ENCODE measurements at places on chromosomes 1 and 21.

DNA sequence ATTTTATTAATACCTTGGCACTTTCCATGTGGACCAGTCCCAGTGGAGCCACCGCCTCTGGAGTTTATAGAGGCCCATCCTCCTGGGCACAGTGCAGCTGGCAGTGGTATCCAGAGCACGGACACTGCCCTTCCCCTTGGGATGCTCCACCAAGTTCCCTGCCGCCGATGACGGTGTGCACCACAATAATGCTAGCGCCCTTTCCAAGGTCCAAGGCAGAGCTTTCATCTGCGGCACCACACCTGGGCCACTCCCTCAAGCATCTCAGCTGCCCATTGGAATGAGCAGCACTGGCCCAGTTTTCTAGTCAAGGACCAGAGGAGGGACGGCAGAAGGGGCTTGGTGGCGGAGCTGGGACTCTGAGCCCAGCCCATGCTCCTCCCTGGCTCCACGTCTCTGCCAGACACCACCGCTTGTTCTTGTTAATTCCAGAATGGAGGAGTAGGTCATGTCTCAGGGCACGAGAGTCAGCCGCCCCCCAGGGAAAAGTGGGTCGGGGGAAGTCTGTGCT, 24.5 kb downstream of the SIM2 start:
- no peak for DNase-seq

GRCh38 chr1:243477731-243478290, 222.0 kb downstream of the SDCCAG8 start:
- DNase-seq = no peak

DNA sequence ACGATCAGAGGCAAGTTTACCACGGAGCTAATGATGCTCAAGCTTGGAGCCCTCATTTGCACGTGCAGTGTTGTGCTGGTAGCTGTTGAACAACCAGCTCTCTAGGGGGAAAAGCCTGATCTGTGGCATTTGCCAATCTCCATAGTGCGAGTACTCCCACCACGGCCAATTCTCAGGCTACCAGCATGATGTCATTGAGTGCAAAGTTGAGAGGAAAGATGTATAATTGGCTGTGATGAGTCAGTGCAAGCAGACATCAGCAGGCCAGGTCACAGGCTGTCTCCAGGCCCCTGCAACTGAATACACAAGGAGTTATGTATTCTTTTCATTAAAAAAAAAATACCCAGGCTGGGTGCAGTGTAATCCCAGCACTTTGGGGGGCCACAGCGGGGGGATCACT, 233.1 kb upstream of the VAMP3 start:
- no peak for DNase-seq

DNA sequence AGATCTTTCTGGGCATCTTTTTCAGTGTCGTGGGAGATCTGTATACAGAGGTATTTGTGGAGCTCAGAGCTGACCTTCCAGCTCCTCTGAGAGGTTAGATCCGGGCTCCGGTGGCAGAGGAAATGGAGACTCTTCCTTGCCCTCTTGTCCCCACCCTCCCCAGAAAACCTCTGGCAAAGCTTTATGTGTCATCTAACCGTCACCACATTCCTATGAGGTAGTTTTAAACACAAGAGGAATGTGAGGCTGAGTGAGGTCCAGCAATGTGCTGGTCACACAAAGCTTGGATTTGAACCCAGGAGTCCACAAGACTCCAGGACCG, 1.2 kb downstream of the CD160 start:
- DNase-seq = peak; percentile 49

DNA sequence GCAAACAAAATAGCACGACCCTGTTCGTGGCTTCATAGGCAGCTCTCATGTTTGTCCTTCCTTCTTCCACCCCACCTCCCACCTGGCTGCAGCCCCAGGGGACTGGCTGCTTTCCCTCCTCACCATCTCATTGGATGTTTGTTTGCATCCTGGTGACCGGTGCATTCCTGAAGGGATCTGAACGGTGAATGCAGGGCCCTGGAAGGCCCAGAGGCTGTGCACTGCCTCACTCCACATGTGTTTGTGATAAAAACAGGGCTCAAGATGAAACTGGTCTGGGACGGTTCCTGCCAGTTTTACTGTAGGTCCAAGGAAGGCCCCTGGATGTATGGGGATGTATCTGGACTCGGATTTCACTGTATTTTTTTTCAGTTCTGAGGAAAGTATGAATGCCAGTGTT, 42.8 kb downstream of the CNN3 start:
- no peak for DNase-seq

GRCh38 chr1:39735731-39736130, 3.0 kb upstream of the PPIE start:
- DNase-seq = no peak

GRCh38 chr1:212760126-212760823, 31.3 kb downstream of the NSL1 start:
- DNase-seq = no peak

DNA sequence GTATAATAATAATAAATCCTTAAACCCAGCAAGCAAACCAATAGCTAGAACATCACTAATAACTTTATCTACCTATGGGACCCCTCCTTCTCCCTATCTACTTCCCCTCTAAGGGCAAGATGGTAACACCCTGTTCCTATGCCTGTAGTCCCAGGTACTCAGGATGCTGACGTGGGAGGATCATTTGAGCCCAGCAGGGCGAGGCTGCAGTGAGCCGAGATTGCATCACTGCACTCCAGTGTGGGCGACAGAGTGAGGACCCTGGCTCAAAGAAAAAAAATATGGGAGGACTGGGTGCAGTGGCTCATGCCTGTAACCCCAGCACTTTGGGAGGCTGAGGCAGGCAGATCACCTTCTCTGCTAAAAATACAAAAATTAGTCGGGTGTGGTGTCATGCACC, 143.1 kb upstream of the SLC45A1 start:
- no peak for DNase-seq

DNA sequence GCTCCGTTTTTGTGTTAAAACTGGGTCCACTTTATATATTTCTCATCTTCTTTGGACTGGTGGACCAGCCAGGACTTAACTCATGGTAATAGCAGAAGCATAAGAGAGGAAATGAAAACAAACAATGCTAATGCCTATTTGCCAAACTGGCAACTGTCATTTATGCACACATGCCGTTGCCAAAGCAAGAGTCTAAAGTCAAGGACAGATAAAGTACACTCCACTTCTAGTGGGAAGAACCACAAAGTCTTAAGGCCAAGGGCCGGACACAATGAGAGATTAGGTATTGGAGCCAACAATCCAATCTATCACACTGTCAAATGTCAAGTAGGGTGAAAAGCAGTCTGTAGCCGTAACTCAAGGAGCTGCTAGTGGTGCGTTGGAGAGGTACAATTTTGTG, 157.7 kb downstream of the LYPLAL1 start:
- DNase-seq = no peak

GRCh38 chr1:51175278-51175677, 60.8 kb upstream of the RNF11 start:
- no peak for DNase-seq

DNA sequence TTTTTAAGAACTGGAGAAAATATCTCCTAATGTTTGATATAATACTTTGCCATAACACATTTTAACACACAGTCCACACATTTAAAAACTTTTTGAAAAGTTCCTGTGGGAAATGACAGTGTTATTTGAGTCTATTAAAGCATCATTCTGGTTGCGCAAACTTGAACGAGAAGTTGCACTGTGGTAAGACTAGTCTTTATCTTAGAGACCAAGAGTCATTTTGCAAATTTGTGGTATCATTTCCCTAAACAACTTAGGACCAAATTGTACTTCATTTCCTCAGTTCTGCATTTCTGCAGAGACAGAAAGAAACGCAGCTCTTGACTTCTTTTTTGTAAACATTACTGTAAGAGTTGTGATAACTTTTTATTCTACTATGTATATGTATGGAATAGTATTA, at the start of gene RGS18:
Gene RGS18, plus strand, starts transcription at position 282 of the 400 bp plus-strand sequence. CDS start 176 bp downstream, outside the sequence.
- DNase-seq = no peak

- peak; percentile 17 for DNase-seq
Observed at GRCh38 chr1:25167269-25168192, 64.8 kb downstream of the SYF2 start.

DNA sequence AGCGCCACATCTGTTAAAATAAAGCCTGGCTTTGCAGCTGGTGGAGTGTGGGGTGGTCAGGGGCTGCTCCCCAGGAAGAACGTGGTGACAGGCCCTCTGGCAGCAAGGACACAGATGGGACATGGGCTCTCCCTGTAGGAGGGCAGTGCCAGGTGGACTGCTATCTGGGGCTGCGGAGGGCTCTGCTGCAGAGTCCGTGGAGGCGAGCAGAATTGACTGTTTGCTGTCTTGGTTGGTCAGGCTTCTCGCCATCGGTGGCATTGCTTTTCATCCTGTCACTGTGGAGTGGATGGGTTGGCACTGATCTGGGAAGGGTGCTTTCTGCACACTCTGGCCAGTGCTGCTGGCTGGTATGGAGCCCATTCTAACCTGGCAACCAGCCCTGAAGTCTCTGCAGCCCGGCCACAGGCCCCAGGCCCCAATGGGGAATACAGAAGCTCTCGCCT, 103.0 kb downstream of the LAMC2 start:
- DNase-seq = no peak

DNA sequence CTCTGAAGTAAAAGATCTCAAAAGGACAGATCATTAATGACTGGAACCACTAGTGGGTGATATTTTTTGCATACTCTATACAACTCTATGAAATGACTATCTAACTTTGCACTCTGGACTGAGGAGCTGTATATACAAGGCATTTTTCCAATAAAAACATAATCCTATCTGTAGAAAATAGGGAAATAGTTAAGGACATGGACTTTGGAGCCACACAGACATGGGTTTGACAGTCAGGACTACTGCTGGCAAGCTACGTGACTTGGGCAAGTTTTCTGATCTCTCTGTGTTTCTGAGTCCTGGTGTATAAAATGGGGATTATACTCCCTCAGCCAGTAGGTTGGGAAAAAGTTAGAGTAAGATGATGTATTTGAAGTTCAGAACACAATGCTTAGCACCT, 20.9 kb upstream of the HSD3B2 start:
- DNase-seq = no peak

DNA sequence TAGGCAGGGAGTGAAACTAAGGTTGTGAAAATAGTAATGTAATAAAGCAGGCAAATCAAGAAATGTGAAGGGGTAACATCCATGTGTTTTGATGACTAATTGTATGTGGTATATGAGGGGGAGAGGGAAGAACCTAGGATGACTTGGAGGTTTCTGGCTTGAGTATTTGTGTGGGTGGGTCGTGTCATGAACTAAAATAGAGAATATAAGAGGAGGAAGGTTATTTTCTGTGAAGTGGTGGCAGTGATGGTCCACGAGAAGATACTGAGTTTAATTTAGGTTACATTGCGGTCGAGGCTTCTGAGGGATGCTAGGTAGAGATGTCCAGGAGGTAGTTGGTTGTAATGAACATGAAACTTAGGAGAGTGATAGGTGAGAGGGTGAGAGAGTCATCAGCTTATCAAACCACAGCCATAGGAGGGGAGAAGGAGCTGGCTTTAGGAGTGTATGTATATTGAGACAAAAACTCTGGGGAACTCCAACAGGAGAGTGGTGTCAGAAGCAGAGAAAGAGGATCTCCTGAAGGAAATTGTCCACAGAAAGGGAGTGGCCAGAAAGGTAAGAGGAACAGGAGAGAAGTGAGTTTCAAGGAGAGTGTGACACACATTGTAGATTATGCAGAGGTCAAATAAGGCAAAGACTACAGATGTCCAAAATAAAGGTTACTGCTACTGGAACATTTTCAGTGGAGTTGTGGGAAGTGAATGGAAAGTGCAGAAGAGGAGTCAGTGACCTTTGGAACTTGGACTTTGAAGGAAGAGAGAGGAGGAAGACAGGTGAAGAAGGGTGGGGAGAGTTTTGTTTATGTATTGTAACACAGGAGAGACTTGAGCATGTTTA, 89.0 kb upstream of the MACF1 start:
- no peak for DNase-seq

DNA sequence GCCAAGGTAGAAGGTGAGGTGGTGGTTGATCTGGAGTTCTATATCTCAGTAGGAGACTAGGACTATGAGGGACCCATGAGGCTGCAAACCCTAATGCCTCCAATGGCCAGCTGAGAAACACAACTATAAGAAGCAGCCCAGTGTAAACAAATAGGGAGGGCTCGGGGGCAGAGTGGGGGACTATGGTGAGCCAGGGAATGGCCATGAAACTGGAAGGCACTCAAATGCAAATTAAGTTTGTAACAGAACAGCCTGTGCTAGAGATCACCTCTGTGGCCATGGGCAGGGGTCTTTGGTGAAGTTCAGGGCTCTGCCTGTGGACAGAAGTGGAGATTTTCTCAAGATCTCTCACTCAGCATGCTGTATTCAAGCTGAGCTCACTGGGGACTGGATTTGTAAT, 187.1 kb downstream of the GRIK3 start:
- DNase-seq = no peak

- DNase-seq = peak; percentile 19
Observed at GRCh38 chr1:97192872-97193572, 471.4 kb downstream of the PTBP2 start.

DNA sequence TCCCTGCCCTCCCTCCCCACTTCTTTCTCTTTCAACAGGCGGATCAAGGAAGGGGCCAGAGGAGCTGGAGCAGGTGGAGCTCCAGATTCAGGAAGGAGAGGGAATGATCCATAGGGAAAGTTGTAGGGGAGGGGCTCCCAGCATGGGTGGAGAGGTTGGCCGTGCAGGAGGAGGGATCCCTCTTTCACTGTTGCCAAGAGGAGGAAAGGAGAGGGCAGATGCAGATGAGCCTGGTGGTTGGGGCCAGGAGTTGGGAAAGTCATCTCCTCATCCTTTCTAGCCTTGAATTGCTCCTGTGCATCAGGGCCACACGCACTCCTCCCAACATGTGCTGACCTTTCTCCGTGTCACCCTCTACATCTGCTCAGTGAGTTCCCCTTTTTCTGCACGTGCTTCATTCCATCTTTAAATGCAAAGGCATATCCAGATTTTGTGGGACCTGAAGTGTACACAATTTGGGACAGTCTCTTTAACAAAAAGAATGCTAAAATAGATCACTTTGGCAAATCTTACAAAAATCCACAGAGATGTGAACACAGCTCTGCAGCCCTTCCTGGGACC, 32.4 kb downstream of the ZBTB18 start:
- DNase-seq = no peak

DNA sequence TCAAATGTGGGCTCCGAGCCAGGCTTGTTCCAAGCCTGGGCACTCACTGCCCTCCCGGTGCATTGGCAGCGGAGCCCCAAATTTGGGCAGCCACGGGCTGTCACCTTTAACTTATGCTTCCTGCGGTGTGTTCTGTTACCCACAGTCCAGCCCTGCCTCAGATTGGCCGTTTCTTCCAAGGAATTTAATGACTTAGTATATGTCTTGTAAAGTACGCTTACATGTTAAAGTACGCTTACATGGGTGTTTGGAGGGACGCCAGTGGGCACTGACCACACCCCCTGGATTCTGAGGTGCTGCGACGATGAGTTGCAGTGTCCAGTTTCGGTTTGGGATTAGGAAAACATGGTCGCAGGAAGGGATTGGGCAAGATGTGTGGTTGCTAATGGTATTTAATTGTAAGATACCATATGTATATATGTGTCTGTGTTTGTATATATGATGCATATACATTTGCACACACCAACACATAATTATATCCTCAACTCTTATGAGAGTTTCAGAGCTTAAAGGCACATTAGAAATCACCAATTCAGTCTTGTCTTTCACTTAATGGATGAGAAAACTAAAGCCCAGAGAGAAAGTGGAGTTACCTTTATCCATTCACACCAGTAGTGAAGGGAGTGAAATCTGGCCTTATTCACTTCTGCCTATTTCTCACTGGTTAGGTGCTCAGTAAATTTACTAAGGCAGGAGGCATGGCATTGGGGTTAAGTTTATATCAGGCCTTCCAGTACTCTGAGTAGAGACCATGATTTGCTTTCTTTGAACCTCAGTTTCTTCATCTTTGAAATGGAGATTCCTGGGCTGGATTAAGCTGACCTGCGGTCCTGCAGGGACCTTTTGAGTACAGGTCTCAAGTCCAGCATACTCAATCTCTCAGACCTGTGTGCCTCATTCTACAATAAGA, 1.0 kb downstream of the SMYD2 start:
- peak; percentile 15 for DNase-seq

- no peak for DNase-seq
Observed at GRCh38 chr21:9780441-9780937, 740.9 kb upstream of the TPTE start.
